ENCODE measurements at places on chromosomes 7 and 10. TPM values are rescaled to one million over a fixed set of nuclear protein-coding genes. Genes with fewer than 3 reads are reported as not detected.

DNA sequence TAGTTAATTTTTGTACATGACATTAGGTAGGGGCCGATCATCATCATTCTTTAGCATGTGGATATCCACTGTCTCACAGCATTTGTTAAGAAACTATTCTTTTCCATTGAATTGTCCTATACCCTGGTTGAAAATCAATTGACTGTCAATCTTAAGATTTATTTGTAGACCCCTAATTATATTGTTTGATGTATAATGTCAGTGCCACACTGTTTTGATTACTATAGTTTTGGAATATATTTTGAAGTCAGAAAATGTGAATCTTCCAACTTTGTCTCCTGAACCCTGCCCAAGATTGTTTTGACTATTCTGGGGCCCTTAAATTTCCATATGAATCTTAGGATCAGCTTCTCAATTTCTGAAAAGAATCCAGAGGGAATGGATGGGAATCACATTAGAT, 6.6 kb upstream of the LMTK2 start:
- no peak for DNase-seq

Gene CDNF
- 0.92 TPM for total RNA-seq

- DNase-seq, result no peak
These were observed 19.2 kb downstream of the OGDHL start for GRCh38 chr10:49742683-49743463.

GRCh38 chr10:61958805-61959204, 57.3 kb downstream of the ARID5B start:
- no peak for DNase-seq

Gene ASB4
- total RNA-seq, result not detected

Gene CALY
- total RNA-seq, result not detected

GRCh38 chr10:113063043-113063967, 113.3 kb downstream of the TCF7L2 start:
- no peak for DNase-seq

DNA sequence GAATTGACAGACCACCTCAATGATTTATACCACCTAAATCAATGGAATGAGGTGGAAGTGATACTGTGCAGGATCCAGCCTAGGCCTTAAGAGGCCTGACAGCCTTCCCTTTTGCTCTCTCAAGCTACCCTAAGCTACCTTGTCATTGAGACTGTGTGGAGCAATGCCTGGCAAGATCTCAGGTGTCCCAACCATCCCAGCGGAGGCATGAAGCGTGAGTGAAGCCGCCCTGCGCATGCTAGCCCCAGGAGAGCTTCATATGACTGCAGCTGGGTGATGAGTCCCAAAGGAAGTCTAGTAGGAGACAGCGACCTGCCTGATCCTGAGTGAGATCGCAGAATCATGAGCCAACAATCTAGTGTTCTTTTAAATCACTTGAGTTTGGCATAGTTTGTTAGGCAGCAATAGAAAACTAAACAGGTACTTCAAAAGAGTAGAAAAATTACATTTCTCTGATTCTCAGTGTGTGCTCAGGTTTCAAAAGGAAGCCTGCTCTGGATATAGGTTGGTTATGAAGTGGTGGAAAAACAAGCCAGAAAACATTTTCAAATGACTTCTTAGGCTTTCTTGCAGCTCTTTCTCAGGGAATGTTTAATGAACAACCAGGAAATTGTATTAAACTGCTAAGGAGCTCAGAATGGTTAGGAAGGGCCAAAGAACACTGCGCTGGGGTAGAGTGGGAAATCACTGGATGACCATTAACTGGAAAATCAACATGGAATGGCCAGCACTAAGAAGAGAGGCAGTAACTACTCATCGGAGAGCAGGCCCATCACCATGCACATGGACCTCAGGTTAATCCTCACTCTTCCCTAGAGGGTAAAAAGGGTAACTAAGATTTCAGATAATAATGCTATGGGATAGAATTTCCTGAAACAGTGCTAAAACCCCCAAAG, 535.2 kb downstream of the PHTF2 start:
- DNase-seq, result no peak

Gene SVIL
- 5.6 TPM for total RNA-seq

Gene RAB19
- not detected for total RNA-seq

GRCh38 chr7:147412782-147413556, 1177.6 kb upstream of the C7orf33 start:
- no peak for DNase-seq

DNA sequence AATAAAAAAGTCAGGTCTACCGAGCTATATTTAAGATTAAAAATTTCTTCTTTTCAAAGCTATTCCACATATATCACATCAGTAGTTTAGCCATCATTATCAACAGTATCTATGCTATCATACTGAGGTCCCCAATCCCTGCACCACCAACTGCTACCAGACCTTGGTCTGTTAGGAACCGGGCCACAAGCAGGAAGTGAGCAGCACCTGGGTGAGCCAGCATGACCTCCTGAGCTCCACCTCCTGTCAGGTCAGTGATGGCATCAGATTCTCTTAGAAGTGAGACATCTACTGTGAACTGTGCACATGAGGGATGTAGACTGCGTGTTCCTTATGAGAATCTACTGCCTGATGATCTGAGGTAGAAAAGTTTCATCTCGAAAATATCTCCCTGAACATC, 632.1 kb upstream of the KCND2 start:
- no peak for DNase-seq

Gene OPN1SW
- not detected for total RNA-seq

Gene IL6
- total RNA-seq, result 5.2 TPM

- DNase-seq, result no peak
These were observed 507 bp downstream of the PDZD8 start for GRCh38 chr10:117374506-117375359.

GRCh38 chr7:35619863-35620262, 75.1 kb downstream of the HERPUD2 start:
- no peak for DNase-seq

- no peak for DNase-seq
These were observed 259.0 kb downstream of the PHTF2 start for GRCh38 chr7:78057571-78057970.

GRCh38 chr10:103054621-103055020, 136.5 kb downstream of the CNNM2 start:
- DNase-seq, result no peak

Gene PHYHIPL
- not detected for total RNA-seq

Gene HTR5A
- total RNA-seq, result not detected

- no peak for DNase-seq
These were observed 310.0 kb downstream of the HPSE2 start for GRCh38 chr10:98925651-98926050.

Gene MBLAC1
- not detected for total RNA-seq

Gene INMT
- 0.03 TPM for total RNA-seq

Gene SPDYE3
- not detected for total RNA-seq

DNA sequence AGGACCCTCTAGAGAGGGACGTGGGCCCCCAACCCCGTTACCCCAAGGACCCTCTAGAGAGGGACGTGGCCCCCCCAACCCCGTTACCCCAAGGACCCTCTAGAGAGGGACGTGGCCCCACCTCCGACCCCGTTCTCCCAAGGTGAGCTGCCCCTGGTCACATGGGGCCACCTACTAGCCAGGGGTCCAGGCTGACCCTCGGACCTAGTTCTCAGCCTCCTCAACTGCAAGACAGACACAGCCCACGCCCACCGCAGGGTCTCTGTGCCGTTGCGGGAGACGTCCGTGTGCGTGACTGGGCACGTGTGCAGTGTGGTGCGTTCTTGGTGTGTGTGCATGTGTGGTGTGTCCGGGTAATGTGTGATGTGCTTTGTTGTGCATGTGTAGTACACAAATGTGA, 21.6 kb upstream of the UTF1 start:
- no peak for DNase-seq

DNA sequence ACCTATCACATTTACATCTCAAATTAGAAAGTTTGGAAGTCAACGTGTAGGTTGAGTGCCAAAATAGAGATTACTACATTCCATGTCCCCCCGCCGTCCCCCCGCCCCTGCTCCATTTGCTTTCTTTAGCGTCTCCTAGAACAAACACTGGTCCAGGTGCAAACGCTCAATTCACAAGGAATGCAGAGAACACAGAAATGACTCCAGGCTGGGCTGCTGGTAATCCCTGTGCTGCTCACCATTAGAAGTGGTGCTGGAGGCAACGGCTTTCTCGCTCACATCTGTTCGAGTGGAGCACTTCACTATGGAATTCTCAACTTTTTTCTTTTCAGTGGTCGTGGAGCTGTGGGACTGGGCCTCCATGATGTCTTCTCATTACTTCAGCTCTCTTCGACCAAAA, 14.1 kb downstream of the GLI3 start:
- DNase-seq, result no peak

GRCh38 chr10:80465839-80466590, 11.9 kb downstream of the TSPAN14 start:
- no peak for DNase-seq

GRCh38 chr7:80213814-80214213, 79.2 kb downstream of the GNAI1 start:
- DNase-seq, result no peak

Gene PSD
- total RNA-seq, result not detected

DNA sequence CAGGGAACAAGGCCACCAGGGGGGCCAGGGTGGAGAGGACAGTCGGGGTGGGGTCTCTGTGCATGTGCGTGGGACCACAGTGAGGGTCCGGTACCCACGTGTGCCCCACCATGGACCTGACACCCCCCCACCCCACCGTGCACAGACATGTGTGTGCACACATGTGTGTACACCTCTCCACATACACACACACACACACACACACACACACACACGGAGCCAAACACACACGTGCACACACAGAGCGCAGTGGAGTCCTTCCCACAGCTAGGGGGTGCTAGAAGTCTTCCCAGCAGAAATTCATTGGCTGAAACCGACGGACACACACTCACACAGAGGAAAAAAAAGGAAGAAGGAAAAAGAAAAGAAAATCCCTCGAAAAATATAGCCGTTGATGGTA, 42.8 kb upstream of the GNA12 start:
- DNase-seq, result peak; percentile 60

Gene CPA4
- total RNA-seq, result 337 TPM

- no peak for DNase-seq
These were observed 35.2 kb upstream of the EBLN1 start for GRCh38 chr10:22252801-22253579.

GRCh38 chr7:107641676-107642075, 19.0 kb upstream of the SLC26A4 start:
- no peak for DNase-seq

- no peak for DNase-seq
These were observed 11.9 kb upstream of the INPP5F start for GRCh38 chr10:119713744-119714483.

Gene LIPF
- total RNA-seq, result not detected

Gene CYTH3
- 35.3 TPM for total RNA-seq

GRCh38 chr10:48309711-48310226, 3.3 kb downstream of the MAPK8 start:
- DNase-seq, result no peak

DNA sequence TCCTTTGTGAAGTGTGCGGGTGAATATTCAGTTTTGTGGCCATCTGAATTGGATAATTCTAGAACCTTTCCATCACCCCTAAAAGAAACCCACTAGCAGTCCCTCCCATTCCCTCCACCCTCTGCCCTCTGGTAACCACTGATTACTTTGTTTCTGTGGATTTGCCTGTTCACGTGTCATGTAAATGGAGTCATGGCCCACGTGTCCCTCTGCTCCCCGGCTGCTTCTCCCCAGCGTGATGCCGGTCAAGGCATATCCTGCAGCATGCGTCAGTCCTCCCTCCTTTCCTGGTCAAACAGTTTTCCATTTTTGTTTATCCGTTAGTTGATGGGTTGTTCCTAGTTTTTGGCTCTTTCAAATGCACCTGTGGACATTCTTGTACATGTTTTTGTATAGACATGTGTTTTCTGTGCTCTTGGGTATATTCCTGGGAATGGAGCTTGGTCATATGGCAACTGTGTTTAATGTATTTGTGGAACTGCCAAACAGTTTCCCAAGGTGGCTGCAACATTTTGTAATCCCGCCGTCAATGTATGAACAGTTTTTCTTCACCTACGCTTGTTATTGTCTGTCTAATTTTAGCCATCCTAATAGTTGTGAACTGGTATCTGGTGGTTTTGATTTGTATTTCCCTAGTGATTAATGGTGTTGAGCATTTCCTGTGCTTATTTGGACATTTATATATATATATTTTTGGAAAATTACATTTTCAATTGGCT, 22.4 kb downstream of the PPP2R2D start:
- DNase-seq, result no peak

Gene AKR1C8
- not detected for total RNA-seq

DNA sequence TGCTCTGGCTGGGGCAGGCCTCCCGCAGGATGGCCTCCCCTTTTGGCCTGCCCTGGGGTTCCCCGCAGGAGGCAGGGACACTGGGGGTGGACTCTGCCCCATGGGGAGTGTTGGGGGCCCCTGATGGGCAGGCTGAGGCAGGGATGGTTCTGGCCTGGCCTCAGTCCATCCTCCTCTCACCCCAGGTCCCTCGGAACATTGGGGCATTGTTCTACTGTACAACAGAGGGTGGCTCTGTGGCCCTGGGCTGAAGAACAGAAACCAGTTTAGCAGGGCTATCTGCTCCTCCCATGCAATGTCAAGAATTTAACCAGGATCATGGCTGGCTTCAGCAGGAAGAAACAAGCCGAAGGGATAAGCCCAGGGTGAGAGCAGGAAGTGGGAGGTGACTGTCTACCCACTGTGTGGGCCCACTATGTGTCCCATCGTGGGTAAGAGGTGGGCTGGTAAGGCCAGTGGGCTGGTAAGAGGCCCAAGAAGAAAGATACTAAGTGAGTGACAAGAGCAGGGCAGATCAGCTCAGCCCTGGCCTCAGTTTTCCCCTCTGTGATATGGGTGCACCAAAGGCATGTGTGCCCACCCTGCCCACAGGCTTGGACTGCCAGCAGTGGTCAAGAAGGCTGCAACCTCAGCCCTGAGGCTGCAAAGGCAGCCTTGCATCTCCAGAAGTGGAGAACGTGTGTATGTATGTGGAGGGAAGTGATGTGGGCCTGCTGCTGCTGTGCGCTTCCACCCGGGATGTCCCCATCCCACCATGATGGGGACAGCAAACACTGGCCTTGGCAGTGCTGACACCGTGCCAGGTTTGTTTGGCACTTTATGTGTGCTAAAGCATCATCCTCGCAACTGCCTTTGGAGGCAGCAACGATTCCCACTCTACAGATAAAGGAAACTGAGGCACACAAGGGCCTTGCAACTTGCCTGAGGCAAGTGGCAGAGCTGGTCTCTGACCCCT, 138.9 kb downstream of the SH3PXD2A start:
- no peak for DNase-seq

- DNase-seq, result no peak
These were observed 100.2 kb upstream of the SAMD8 start for GRCh38 chr10:75011221-75011620.

DNA sequence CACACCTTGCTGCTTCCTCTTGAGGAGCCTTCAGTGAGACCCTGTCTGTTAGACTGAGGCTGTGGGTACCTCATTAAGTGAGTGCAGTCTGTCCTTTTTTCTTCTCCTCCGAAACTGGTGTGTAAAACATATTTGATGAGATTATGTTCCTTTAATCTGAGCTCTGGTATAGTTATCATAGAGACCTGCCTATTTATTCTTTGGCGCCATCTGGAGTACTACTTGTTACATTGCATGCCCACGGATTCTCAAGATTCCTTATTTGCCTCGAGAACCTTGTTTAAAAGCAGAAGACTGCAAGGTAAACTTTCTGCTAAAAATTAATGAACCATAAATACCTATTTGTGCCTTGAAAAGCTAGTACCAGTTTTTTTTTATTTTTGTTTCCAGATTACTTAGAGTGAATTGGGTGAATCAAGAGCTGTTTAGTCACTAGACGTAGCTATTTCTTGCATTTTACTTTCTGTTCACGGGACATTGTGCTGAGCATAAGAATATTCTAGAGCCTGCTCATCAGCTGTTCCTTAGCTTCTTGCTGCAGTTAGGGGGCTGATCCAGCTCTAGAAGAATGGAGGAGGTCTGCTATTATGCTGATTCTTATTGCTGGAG, 16.9 kb upstream of the STMP1 start:
- DNase-seq, result no peak

Measured in MG63 (cell line).